ENCODE measurements at places on chromosomes 3 and 15.

- peak; percentile 58 for DNase-seq
Measured at GRCh38 chr3:51498876-51499738, 708 bp downstream of the DCAF1 start.

GRCh38 chr3:109984976-109985375 is 647.6 kb upstream of the DPPA4 start:
- no peak for DNase-seq

- no peak for DNase-seq
Measured at GRCh38 chr3:71492566-71492965, 91.0 kb downstream of the FOXP1 start.

GRCh38 chr3:32249184-32249782 is 10.8 kb downstream of the CMTM8 start:
- no peak for DNase-seq

DNA sequence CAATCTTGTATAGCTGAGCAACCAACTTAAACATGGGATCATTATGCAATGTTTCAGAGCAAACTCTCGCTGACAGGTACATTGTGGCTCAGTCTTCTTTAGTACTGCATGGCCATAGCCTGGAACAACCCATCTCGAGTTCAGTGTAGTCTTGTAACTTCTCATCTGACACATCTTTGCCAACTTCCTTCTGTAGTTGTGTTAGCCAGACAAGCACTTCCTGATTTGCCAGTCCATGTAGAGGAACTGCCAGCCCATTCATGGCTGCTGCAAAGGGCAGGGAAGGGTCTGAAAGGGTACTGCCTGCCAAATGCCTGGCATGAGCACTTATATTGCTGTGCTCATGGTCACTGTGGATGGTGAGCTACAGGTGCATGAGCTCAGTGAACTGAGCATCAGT is 49.2 kb upstream of the CCDC54 start:
- DNase-seq: no peak

DNA sequence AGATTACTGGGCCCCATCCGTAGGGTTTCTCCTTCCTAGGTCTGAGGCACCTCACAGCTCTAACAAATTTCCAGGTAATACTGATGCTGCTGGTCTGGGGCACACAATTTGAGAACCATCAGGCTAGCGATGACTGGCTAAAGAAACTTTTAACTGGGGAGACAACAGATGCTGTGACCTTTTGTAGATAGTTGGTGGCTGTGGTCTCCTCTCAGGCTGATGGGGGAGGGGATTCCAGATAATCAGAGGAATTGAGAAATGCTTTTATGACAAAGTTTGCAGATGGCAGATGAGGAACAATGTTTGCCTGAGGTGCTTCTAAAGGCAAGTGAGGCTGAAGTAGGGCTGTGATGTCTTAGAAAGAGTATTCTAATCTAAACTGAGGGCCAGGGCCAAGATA is 13.8 kb upstream of the CCR9 start:
- DNase-seq: no peak

GRCh38 chr15:73504885-73505284 is 61.9 kb downstream of the REC114 start:
- DNase-seq: no peak

- no peak for DNase-seq
Measured at GRCh38 chr3:10469441-10470119, 35.8 kb downstream of the ATP2B2 start.

DNA sequence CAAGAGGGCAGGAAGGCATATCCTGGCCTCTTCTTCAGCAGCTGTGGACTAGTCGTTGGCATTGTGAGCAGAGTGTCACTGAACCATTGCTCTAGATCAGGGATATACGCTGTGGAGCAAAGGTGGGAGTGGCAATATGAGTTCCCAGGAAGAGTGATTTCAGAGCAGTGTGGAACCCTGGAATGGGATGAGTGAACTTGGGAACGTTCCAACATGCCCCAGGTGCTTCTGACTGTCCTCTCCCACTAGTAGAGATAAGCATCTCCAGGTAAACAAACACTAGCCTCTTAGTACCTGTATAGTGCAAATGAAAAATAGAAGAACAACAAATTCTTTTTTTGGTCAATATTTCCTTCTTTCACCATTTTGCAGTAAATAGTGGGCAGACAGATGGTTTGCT is 123.6 kb upstream of the VEPH1 start:
- DNase-seq: no peak

- no peak for DNase-seq
Measured at GRCh38 chr3:71089271-71089847, 494.2 kb downstream of the FOXP1 start.

- DNase-seq: peak; percentile 29
Measured at GRCh38 chr3:71984843-71985613, 200.1 kb upstream of the PROK2 start.

- DNase-seq: no peak
Measured at GRCh38 chr3:197846491-197846890, 55.4 kb downstream of the LRCH3 start.

GRCh38 chr15:33086500-33087121 is 107.9 kb downstream of the FMN1 start:
- no peak for DNase-seq

- DNase-seq: no peak
Measured at GRCh38 chr3:24027946-24028345, 82.9 kb downstream of the NR1D2 start.

DNA sequence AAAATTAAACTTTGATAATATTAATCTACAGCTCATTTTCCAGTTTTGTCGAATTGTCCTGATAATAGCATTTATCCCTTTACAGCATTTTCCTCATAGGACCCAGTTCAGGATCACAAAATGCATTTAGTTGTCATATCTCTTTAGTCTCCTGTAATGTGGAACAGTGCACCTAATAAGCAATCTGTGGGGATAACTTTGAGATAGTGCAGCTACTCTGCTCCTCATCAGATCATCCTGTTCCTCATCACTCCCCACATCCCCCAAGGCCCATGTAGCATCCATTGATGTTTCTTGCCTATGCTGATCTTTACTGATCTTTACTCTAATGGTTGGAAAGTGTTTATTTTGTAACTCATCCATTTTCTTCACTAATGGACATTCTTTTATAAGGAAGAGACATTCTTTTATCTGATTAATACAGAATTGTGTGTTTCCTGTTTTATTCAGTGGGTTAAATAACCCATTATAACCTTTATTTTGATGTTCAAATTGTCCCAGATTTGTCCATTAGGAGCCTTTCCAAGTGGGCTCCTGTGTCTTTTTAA is 7.5 kb downstream of the RNF111 start:
- DNase-seq: no peak

DNA sequence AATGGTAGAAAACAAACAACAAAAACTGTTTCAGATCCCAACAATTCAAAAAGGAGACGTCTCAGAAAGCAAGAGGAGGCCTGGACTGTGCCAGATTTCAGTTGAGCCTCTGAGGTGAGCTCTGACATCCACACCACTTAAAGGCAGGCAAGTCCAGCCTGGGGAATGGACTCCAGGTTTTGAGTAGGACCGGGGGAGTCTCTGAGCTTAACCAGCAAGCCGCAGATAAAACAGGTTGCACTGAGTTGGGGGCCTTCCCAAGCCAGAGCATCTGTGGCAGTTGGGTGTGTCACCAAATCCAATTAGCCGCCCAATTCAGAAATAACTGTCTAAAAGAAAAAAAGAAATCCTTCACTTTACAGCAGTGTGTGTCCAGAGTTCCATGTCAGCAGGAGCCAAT is 54.7 kb downstream of the OXNAD1 start:
- DNase-seq: no peak

- no peak for DNase-seq
Measured at GRCh38 chr3:166706094-166706493, 674.0 kb downstream of the ZBBX start.

DNA sequence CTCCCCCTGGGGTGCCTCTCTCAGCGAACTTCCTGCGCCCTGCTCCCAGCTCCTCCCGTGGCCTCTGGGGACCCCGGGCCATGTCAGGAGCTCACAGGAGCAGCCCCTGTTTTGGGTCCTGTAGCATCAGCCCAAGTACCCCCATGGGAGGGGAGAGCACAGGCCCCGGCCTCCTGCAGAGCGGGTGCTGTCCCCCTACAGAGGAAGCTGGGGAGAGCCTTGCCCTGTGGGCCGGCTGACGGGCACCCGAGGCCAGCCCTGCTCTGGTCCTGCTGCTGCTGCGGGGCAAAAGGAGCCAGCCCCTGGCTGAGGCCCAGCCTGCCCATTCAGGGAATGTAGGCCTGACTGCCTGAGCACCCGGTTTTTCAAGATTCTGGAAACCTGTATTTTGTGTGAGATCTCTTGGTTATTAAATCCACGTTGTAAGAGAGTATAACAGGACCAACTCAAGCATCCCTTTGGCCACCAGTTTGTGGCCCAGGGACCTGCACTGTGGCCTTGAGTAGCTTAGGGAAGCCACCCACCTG is 12.4 kb downstream of the PLXNA1 start:
- DNase-seq: no peak

Data from stimulated activated CD4-positive, alpha-beta T cell treated with anti-CD3 and anti-CD28 coated beads, Interleukin-1b, Interleukin-23, amount 100 ng/mL, for 24 hours (primary cell).